Cardiac muscle cell (in vitro differentiated cells and primary cell): ENCODE measurements at places on chromosomes 1 and 21. TPM values are rescaled to one million over a fixed set of nuclear protein-coding genes. Genes with fewer than 3 reads are reported as not detected.
A peak's percentile ranks its signal among the peaks of the same experiment; 100 is the strongest.

GRCh38 chr1:182568647-182569284 is 20.3 kb downstream of the RNASEL start:
- no peak for DNase-seq

The NUP133 gene
- 32.5 and 33.6 TPM in 2 replicates for polyA plus RNA-seq

The PAQR6 gene
- 23.3 and 40.1 TPM in 2 replicates for polyA plus RNA-seq

The SYCP1 gene
- polyA plus RNA-seq: not detected in 2 replicates

- peak; percentile 22 for DNase-seq
These were observed 23.4 kb downstream of the CTBS start for GRCh38 chr1:84550826-84551225.

DNA sequence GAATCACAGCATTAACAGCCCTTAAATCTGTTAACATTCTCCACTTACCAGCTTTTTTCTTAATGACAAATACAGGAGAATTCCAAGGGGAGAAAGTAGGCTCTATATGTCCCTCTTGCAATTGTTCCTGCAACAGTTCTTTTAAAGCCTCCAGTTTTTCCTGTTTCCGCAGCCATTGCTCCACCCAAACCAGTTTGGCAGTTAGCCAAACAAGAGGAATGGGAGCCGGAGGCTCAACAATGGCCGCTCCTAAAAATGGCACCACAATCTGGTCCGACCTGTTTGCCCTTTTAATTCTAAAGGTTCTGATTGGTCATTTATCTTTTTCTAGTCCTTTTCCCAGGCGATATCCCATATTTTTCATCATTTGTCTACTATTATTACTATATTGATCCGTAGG is 14.0 kb upstream of the L1TD1 start:
- no peak for DNase-seq

GRCh38 chr1:37255136-37255795 is 219.1 kb upstream of the ZC3H12A start:
- DNase-seq: peak; percentile 16

DNA sequence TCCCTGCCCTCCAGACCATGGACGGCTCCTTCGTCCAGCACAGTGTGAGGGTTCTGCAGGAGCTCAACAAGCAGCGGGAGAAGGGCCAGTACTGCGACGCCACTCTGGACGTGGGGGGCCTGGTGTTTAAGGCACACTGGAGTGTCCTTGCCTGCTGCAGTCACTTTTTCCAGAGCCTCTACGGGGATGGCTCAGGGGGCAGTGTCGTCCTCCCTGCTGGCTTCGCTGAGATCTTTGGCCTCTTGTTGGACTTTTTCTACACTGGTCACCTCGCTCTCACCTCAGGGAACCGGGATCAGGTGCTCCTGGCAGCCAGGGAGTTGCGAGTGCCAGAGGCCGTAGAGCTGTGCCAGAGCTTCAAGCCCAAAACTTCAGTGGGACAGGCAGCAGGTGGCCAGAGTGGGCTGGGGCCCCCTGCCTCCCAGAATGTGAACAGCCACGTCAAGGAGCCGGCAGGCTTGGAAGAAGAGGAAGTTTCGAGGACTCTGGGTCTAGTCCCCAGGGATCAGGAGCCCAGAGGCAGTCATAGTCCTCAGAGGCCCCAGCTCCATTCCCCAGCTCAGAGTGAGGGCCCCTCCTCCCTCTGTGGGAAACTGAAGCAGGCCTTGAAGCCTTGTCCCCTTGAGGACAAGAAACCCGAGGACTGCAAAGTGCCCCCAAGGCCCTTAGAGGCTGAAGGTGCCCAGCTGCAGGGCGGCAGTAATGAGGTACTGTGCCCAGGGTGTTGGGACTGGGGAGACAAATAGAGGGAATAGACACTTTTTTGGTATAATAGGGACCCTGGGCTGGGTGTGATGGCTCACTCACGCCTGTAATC is 1.0 kb downstream of the ZBTB48 start:
- no peak for DNase-seq

GRCh38 chr1:68174738-68175113 is 57.6 kb downstream of the WLS start:
- DNase-seq: no peak

DNA sequence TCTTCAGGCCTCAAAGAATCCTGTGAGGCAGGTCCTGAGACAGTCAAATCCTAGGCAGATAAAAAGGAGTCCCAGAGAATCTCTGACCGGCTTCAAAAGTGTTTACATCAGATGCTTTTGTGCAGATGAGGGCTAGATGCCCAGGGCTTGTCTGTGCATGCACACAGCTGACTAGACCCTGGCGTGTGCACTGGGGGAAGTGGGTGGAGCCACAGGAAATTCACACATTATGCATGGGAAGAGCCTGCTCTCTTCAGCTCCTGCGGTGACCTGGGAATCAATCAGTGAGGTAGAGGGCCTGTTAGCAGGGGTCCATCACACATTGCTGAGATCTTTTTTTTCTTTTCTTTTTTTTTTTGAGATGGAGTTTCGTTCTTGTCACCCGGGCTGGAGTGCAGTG is 36.6 kb upstream of the NHLH2 start:
- DNase-seq: no peak

GRCh38 chr1:217214551-217214950 is 416.3 kb downstream of the GPATCH2 start:
- DNase-seq: no peak

DNA sequence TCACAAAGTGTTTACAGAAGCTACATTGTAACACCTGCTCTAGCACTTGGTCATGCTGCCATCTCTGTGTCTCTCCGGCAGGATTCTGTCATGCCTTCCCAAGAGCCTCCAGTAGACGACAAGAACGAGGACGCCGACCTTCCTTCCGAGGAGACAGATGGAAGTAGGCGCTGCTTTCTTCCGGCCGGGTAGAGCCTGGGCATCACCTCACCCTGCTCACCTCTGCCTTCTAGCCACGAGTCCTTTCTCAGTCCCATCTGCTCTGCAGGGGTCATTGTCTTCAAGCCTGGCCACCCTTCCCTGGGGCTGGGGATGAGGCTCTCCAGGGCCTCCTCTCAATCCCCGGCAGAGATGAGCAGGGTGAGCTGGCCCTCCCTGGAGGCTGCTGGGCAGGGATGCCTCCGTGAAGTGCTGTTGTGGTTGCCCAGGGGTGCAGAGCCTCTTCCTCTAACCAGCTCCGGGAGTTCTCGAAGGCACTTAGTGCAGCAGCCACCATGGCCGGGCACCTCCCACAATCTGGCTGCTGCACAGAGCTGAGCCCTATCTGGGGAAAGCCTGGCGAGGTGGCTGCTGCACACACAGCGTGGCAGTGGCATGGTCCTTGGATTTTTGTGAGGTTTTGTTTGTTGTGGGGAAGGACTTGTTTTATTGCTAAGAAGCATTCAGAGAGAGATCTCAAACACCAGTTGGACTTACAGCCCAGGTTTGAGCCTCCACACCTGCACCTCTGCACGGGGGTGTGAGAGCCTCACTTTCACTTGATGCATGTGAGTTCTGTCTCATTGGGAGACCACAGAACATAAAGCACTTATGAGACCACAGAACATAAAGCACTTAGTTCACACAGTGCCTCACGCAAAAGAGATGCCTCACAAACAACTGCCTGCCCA is 48.4 kb downstream of the FAAP20 start:
- no peak for DNase-seq

- DNase-seq: peak; percentile 64
These were observed 662 bp downstream of the SCAF4 start for GRCh38 chr21:31731056-31731856.

The OR2T2 gene
- polyA plus RNA-seq: not detected in 2 replicates

The ELF3 gene
- 22.6 and 35.2 TPM in 2 replicates for polyA plus RNA-seq

The FCRL5 gene
- polyA plus RNA-seq: not detected in 2 replicates

DNA sequence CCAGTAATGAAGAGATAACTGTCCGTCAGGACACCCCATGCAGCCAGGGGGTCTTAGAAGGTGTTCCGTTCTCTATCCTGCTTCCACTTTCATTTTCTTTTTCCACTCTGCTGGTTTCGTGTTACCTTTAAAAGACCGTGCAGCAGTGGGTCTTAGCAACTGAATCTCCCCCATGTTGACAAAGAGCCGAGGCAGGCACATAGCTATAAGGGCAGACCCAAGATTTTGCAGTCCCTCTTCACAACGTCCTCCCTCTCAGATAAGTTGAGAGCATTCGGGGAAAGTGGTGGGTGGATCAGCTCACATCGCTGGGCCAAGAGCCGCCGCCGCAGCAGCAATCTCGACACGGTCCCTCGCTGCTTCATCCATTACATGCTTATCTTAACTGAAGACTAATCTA is 355.5 kb downstream of the LMO4 start:
- peak; percentile 58 for DNase-seq

The IFI16 gene
- polyA plus RNA-seq: 15.0 and 23.0 TPM in 2 replicates

The HTR1D gene
- polyA plus RNA-seq: not detected in 2 replicates

DNA sequence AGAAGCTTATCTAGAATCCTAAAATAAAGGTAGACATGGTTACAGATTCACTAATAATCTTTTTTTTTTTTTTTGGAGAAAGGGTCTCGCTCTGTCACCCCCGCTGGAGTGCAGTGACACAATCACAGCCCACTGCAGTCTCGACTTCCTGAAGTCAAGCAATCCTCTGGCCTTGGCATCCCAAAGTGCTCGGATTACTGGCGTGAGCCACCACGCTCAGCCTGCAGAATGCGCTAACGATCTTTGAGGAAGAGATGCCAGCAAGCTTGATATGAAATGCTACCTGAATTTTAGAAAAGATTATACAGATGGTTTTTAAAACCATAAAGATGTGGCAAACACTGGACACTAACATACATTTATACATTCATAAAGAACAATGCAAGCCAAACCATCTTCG is 4.1 kb upstream of the GNPAT start:
- no peak for DNase-seq

- DNase-seq: no peak
These were observed 12.3 kb upstream of the ALPL start for GRCh38 chr1:21496886-21497285.

- DNase-seq: no peak
These were observed 80.3 kb upstream of the RGS4 start for GRCh38 chr1:162988869-162989268.

The SLC16A4 gene
- 0.87 and 0.91 TPM in 2 replicates for polyA plus RNA-seq
